GF-D8 (cell line): ENCODE measurements at places on chromosomes 13 and 19.
A peak's percentile ranks its signal among the peaks of the same experiment; 100 is the strongest.

GRCh38 chr19:29586401-29586800 is 19.7 kb upstream of the POP4 start:
- DNase-seq = no peak

GRCh38 chr13:39186205-39186875 is 148.1 kb downstream of the NHLRC3 start:
- DNase-seq = no peak

DNA sequence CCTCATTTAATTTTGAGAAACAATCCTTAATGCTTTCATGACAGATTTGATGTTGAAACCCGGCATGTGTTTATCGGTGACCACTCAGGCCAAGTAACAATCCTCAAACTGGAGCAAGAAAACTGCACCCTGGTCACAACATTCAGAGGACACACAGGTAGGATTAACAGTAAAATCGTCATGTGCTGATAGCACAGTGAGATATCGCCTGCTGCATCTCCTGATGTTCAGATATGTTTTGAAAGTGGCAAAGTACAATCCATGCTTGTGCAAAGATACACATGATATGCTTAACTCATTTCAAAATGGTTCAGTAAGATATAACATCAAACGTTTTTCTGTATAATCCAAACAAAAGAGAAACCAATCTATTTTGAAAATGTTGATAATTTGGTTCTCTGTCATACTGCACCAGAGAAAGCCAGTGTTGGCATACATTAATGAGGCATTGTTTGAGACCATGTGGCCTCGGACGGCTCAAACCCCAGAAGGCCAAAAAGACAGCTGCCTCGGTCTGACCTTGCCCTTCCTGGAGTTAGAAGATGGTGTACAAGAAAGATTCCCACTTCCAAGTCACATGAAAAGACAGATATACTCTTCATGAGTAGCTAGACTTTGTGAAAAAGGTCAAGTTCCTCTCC is 76.2 kb downstream of the DHRS12 start:
- no peak for DNase-seq

GRCh38 chr13:23622985-23623384 is 52.8 kb downstream of the TNFRSF19 start:
- no peak for DNase-seq

- DNase-seq = peak; percentile 12
Measured at GRCh38 chr13:80262051-80262695, 78.8 kb downstream of the SPRY2 start.

DNA sequence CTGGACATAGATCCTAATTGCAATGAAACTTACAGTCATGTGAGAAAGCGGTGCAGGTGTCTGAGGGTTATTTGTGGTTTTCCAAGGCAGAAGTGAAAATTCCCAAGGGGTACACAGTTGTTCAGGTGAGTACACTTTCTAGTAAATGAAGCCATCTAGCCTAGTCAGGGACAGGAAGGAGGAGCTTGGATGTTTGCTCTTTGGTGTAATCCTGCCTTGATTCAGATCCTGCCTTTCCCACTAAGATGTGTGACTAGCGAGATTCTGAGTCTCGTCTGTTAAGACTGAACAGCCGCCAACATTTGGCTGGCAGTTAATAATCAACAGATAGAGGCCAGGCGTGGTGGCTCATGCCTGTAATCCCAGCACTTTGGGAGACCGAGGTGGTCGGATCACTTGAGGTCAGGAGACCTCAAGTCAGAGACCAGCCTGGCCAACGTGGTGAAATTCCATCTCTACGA is 2.5 kb downstream of the RPS9 start:
- DNase-seq = no peak

GRCh38 chr13:51999510-51999911 is 11.7 kb downstream of the ATP7B start:
- no peak for DNase-seq

GRCh38 chr19:10305139-10305806 is 4.3 kb downstream of the ZGLP1 start:
- DNase-seq = no peak

GRCh38 chr19:1855828-1856255 is 7.5 kb downstream of the KLF16 start:
- DNase-seq = no peak

DNA sequence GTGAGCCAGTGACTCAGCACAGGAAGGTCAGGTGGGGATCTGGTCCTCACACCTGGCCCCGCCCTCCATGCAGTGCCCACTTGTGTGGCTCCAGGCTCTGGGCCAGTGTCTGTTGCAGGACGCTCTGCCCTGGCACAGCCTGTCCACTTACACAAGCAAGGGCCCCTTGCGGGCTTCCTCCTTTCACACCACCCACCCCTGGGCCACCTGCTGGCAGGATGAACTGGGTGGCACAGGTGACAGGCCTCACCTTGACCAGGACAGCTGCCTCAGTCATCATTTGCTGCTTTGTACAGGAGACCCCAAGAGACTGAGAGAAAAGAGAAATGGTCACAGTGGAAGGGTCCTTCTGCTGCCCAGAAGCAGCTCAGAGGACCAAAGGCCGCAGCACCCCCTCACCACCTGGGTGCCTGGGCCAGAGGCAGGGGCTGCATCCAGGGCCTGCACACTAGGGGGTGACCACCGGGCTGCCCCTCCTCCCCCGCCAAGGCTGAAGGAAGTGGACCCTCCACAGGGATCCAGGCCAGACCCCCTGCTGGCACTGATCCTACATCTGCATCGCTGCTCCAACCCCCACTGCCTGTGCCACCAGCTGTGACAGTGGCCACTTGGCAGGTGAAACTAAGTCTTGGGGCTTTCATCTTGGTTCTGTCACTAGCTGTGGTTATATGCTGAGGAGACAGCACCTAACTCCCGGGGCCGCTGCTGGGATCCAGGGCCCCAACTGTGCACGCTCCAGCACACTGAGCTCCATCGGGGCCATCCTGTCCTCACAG is 110.3 kb downstream of the TUBA3C start:
- no peak for DNase-seq

GRCh38 chr13:29830000-29830399 is 20.4 kb downstream of the UBL3 start:
- no peak for DNase-seq

DNA sequence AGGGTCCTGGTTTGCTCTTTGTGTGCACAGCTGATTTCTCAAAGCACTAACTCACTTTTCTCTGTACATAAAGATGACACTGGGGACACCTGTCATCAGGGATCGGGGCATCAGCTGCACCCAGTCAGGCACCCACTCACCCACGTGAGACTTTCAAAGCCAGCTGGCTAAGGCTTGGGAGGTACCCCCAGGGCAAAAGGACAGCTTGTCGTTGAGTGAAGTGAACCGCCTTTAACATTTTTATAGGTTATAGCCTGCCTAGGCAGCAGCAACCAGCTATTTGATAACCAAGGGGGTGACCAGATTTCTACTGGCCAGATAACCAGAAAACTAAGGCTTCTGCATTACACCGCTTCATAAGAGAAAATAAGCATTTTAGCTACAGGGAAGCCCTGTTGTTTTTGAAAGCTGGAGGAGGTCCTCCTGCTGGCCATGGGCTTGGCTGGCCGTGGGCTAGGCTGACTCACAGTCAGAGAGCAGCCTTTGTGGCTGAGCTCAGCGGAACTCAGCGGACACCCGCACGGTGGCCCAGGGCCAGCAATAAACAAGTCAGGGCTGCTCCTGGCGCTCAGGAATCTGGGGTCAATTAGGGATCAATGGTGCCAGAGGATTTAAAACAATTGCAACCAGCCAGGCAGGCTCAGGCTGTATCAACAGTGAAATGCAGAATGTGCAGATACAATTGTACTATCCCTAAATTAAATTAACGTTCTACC is 57.1 kb downstream of the ALOX5AP start:
- DNase-seq = no peak

- DNase-seq = no peak
Measured at GRCh38 chr13:107742544-107742943, 472.8 kb downstream of the LIG4 start.

DNA sequence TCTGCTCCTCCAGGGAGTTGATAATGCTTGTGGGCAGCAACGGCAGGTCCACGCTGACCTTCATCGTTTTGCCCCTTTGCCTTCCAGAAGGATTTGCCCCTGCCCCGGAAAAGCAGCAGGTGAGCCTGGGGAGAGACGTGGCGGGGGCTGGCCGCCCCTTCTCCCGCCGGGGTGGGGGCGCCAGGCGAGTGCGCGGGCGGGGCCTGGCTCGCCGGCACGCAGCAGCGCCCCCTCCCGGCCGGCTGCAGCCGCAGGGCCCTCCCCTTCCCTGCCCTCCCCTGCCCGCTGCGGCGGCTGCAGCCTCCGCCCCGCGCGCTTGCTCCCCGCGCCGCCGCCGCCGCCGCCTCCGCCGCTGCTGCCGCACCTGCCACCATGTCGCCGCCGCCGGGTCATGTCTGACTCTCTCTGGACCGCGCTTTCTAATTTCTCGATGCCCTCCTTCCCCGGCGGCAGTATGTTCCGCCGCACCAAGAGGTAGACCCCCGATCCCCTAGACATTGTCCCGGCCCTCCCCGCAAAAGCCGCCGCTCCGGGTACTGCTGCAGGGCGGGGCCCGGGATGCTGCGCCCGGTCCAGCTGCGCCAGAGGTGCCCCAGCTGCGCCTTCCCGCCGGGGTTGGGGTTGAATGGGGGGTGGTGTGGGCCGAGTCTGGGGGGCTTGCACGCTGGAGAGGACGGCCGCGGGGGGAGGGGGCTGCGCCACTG is at the start of gene MAST1:
Gene MAST1, plus strand, starts transcription at position 334 of the 704 bp plus-strand sequence. Its CDS starts 58 bp downstream, at position 392.
- DNase-seq = no peak

- DNase-seq = no peak
Measured at GRCh38 chr13:38301236-38301635, 48.4 kb upstream of the UFM1 start.

GRCh38 chr19:7506385-7507328 is 9.2 kb upstream of the ZNF358 start:
- DNase-seq = peak; percentile 8

DNA sequence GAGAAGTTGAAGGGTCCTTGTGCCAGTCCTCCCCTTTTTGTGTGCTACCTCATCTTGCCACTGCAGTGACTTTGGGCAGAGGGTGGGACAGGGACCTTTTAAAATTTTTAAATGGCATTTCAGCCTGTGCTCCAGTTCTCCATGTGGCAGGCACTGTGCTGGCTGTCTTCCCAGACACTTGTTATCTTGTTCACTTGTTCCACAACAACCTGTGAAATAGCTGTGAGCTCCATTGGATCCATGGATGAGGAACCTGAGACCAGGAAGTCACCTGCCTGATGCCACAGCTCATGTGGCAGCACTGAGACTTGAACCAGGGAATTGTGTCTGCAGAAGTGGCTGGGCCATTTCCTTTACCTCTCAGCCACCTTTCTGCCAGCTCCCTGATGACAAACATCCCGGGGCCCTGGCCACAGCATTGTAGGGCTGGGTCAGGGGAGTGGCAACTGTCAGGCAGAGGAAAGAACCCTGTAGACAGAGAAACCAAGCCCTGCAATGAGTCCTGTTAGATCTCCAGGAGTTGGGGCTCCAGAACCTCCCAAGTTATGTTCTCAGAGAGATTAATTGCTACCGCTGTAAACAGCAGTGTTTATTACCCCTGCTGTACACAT is 6.4 kb downstream of the EGLN2 start:
- DNase-seq = no peak

GRCh38 chr19:45595814-45596213 is 6.2 kb downstream of the GPR4 start:
- DNase-seq = no peak

- DNase-seq = peak; percentile 5
Measured at GRCh38 chr19:56333506-56333905, 18.9 kb upstream of the ZSCAN5A start.

DNA sequence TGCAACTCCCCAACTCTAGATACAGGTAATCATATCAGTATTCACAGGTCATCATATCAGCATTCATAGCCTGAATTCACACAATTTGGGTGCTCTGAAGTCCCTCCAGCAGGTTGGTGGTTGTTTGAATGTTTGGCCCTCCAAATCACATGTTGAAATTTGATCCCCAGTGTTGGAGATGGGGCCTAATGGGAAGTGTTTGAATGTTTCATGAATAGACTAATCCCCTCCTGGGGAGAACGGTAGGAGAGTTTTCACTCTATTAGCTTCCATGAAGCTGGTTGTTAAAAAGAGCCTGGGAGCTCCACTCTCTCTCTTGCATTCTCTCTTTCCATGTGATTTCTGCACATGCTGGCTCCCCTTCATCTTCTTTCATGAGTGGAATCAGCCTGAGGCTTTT is 288.6 kb upstream of the PCDH9 start:
- no peak for DNase-seq

GRCh38 chr13:34816908-34817665 is 125.0 kb upstream of the NBEA start:
- no peak for DNase-seq

DNA sequence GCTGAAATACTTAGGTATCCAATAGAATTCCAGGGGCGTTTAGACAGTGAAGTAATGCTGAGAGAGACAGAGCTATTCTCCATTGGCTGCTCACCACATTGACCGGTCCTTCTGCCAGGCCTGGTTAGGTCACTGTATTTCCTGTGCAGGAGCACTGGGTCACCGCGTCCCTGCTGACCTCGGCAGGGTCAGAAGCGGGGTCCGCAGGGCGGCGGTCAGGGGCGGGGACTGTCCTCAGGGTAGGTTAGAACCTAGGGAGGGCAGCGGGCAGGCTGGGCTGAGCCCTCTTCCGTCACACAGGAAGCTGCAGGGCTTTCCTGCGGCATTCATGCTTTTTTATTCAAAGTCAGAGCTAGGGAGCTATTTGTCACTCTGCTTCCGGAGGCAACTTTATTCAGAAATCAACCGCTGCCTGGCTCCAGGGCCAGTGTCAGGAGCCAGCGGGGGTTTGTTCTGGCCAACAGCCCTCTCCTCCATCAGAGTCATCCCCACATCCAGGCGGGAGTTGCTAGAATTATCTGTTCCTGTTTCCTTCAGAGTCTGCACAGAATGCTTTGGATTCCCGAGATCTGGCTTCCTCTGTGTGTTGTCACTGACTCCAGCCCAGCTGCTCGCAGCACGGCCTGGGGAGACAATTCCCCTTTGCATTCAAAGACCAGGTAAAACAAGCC is 81.2 kb upstream of the WASF3 start:
- no peak for DNase-seq

GRCh38 chr13:30026093-30026492 is 175.7 kb upstream of the UBL3 start:
- no peak for DNase-seq
